GM04503 (cell line): ENCODE measurements at places on chromosomes 2 and 18.

DNA sequence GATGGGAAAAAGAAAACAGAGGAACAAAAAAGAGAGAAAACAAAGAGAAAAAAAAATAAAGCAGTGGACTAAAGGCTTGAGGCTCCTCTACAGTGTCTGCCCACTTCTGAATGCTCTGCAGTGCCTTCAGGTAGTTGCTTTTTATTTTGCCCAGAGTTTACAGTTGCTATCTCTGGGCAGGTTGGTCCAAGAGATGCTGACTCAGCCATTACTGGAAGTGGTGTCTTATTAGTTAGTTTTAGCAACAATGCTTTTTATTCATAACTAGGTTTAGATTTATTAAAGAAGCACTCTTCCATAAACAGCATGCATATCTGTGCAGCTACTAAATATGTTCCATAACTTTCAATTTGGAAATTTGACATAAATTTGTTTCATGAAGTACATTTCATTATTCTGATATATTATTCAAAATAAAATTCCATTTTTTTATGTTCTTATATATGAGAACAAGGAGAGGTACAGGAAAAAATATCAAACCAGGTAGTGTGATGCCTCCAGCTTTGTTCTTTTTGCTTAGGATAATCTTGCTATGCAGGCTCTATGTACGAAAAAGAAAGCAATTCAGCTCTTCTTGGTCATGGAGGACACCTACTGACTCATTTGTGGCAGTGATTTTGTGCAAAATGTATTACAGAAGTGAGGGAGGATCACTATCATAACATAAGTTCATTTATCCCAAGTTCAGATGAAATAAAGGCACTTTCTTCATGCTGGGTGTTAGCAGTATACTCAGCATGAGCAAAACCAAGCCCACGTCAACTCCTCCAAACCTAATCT lies 69.5 kb downstream of the RPIA start:
- no peak for DNase-seq

DNA sequence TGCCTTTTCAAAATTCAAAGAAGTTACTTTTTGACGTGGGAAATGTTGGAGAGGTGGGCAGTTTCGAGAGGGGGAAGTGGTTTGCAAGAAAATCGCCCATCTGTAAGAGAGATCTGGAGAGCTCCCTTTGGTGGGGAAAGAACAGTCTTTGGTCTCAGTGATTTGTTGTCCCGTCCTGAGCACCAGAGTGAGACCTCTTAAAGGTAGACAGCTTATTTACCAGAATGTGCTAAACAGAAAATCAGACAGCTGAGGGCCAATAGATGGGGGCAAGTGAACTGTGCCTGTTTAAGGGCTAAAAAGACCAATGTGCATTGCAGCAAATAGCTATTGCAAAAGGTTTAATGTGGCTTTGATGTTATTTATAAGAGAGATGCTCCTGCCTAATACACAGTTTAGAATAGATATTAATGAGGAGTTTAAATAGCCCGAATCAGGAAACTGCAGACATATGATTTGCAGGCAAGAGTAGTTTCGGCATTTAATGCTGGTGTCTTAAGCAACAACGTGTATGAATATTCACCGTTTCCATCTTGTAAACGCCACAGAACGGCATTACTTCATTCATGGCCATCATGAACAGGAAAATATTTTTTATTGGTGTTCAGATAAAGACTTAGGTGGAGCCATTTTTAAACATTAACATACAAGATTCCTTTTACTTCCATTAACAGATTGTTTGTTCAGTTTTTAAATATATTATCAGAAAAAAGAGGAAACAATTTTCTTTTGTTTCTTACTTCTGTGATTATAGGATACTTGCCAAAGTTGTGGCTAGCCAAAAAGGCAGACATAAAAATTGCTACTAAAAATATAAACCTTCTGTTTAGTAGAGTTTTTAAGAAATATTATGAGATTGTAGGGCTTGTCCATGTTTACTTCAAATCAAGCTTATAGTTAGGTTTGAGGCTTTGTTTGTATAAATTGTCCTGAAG lies 29.6 kb downstream of the ARHGAP15 start:
- no peak for DNase-seq

DNA sequence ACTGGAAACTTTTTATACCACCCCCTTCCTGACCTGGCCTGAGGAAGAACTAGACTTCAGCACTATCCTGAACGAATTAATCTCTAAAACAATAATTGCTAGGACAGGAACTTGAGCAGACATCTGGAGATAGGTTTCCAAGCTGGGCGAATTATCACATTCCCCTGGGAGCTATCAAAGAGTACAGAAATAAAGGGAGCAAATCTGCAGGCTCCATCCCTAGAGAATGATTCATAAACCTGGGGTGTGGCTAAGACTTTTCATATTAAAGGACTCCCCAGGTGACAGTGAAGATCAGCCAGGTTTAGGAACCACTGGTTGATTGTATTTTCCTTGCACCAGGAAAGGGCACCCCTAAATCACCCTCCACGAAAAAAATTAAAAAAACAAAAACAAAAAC lies 105.6 kb upstream of the NOL4 start:
- no peak for DNase-seq

DNA sequence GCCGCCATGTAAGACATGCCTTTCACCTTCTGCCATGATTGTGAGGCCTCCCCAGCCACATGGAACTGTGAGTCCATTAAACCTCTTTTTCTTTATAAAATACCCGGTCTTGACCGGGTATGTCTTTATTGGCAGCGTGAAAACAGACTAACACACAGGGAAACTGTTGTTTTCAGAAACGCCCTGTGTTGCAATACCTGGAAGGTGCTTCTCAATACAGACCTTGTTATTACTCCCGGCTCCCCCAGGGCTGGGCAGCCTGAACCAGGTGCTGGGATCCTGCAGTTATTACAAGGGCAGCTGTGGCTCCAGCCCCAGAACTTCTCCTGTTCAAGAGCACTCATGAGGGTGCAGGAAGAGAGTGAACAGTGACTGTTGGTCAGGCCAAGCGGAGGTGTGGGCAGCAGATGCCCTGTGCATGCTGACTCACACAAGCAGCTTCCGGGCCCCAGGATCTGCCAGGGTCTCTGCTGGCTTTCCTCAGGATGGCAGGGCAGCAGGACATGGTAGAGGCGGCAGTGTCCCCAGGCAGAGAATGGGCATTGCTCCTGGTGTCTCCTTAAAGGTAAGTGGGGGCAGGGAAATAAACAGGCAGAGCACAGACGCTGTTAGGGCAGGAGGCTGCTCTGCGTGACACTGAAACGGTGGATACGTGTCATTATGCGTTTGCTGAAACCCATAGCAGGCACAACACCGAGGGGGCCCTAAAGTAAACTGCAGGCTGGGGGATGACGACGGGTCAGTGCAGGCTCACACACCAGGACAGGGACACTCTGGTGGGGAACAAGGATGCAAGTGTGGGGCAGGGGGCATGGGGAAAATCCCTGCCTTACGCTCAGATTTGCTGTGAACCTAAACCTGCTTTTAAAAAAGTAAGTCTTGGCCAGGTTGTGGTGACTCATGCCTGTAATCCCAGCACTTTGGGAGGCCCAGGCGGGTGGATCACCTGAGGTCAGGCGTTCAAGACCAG lies 89.1 kb downstream of the NDUFA10 start:
- DNase-seq: no peak

DNA sequence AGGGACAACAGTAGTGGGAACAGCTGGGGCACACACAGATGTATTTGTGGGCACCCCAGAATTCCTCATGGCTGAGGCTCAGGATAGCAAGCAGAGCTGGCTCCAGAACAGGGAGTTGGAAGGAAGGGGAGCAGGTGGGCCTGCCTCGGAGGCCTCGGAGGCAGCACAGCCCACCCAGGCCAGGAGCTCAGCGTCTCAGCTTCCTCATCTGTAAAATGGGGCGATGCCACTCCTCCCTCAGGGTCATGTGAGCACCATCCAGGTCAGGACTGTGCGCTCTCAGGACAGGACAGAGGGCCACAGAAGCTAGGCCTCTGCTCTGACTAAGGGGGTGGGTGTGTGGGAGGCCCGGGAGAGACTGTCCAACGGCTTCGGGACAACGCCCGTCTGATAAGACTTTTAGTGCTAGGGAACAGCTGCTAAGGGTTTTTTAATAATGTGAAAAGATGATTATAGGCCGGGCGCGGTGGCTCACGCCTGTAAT lies 106.2 kb downstream of the HDAC4 start:
- DNase-seq: no peak

- peak; percentile 24 for DNase-seq
These were observed 169.8 kb upstream of the ERBB4 start for GRCh38 chr2:212708355-212708754.

DNA sequence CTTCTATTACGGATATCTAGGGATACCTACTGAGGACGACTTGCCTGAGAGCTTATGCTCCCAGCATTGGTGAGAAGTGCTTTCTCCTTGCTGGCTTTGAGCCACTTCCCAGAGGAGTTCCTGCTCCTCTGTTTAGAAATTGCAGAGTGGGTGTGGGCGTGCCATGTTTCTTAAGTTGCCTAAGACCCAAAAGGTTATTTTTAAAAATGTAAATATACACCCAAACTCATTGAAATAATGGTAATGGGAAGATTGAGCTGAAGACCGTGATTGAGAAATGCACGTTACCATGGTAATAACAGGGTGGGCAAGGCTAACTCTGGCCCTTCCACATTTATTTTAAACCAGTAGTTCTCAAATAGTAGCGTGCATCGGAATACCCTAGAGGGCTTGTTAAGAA lies 17.2 kb upstream of the TMEM200C start:
- no peak for DNase-seq

GRCh38 chr2:213149294-213149875 lies 2.0 kb downstream of the IKZF2 start:
- DNase-seq: no peak

DNA sequence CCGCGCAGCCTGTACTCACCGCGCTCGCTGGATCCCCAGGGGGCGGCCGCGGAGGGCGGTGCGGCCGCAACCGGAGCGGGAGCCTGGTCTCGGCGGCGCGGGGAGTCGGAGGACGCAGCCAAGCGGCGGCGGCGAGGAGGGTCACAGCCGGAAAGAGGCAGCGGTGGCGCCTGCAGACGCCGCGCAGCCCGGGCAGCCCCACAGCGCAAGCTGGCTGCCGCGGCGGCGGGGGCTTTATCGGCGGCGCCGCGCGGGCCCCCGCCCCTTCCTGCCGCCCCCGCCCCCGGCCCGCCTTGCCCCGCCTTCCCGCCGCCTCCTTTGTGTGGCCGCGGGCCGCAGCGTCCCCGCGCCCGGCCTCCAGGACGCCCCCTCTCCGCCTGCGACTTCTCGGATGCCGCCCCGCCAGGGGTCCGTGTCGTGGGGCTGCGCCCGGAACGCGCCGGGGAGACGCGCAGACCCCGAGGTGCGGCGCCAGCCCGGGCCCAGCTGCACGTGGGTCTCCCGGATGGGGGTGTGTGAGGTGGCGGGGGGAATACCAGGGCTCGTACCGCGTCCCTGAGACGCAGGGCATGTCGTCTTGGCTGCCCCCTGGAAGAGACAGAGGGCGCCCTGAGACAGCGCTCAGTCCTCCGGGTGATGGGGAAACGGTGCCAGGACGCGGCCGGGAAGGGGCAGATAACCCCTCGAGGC lies at the start of gene SERPINE2:
TSS of gene SERPINE2 (minus strand) at position 207 of the 690 bp plus-strand sequence. CDS start 37,386 bp downstream, outside the sequence.
- peak; percentile 33 for DNase-seq

- DNase-seq: no peak
These were observed 369.6 kb downstream of the RIT2 start for GRCh38 chr18:42745931-42746330.
